Stimulated activated CD4-positive, alpha-beta T cell treated with anti-CD3 and anti-CD28 coated beads, Interleukin-4, amount 100 ng/mL, for 4 hours (primary cell): ENCODE measurements at places on chromosomes 2 and 18.

DNA sequence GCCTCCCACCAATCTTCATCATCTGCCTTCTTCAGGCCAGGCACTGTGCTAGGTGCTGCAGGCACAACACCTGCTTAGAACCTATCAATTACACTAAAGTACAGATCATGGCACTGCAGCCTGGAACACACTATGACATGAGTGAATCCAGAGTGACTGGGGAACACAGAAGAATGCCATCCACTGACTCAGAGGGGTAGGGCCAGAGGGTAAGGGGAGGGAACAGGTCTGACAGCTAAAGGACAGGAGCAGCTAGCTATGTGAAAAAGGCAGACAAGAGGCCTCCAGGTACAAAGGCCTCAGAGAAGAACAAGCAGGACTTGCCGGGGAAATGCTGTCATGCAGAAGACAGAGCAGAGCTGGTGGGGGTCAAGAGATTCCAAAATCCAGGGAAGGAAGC, 53.3 kb upstream of the ACAA2 start:
- no peak for DNase-seq

GRCh38 chr18:21452796-21453510, 147.6 kb downstream of the ESCO1 start:
- DNase-seq, result no peak

DNA sequence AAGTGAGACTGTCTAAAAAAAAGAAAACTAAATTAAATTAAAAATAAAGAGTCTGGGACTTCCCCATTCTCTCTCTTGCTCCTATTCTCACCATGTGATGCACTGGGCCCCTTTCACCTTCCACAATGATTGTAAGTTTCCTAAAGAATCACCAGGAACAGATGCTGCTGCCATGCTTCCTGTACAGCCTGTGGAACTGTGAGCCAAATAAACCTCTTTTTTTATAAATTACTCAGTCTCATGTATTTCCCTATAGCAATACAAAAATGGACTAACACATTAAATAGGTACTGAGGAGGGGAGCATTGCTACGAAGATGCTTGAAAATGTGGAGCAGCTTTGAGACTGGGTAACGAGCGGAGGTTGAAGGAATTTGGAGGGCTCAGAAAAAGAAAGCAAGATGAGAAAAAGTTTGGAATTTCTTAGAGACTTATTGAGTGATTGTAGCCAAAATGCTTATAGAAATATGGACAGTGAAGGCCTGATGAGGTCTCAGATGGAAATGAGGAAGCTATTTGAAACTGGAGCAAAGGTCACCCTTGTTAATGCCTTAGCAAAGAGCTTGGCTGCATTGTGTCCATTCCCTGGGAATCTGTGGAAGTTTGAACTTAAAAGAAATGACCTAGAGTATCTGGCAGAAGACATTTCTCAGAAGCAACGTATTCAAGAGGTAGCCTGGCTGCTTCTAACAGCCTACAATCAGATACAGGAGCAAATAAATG, 128.7 kb downstream of the EIPR1 start:
- DNase-seq, result no peak

GRCh38 chr2:216927163-216927562, 67.3 kb upstream of the TNP1 start:
- no peak for DNase-seq

DNA sequence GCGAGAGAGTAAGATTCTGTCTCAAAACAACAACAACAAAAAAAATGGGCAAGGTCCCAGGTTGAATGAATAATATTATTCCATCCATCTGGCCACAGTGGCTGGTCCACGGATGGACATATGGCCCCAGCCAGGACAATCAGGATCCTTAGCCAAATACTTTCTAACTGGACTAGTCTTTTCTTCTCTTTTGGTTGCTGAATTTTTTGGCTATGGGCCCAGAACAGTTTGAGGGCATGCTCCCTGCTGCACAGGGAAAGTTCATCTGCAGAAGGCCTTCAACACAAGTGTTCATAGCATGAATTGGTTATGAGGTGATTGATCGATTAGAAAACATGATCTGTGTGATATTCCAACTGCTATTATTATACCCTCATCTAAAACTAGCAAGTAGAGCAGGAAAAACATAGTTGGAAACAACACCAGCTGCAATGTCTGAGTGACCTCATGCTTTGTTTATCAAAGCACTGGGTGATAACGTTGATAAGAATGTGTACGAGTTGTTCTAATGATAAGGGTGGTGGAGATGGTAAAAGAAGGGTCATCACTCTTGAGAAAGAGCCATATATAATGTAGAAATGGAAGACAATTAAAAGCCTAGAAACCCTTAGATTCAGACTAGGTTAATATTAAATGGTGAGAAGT, 47.8 kb upstream of the RNF103 start:
- DNase-seq, result no peak

GRCh38 chr18:2448565-2449151, 122.6 kb downstream of the METTL4 start:
- DNase-seq, result no peak

DNA sequence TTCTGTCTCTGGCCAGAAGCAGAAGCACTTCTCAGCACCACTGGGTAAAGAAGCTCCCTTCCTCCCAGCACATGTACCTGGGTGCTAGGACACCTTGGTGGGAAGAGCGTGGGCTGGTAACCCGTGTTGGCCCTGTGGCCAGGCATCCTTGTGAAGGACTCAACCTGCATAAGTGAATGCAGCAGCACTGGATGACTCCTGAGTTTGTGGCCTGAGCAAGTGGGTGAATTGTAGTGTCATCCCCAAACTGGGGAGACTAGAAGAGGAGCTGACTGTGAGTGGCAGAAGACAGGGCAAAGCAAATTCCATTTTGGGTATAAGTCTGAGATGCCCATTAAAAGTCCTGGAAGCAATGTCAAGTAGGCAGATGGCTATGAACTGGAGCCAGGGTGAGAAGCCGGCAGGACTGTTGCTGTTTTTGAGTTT, 63.4 kb downstream of the STAT1 start:
- no peak for DNase-seq

DNA sequence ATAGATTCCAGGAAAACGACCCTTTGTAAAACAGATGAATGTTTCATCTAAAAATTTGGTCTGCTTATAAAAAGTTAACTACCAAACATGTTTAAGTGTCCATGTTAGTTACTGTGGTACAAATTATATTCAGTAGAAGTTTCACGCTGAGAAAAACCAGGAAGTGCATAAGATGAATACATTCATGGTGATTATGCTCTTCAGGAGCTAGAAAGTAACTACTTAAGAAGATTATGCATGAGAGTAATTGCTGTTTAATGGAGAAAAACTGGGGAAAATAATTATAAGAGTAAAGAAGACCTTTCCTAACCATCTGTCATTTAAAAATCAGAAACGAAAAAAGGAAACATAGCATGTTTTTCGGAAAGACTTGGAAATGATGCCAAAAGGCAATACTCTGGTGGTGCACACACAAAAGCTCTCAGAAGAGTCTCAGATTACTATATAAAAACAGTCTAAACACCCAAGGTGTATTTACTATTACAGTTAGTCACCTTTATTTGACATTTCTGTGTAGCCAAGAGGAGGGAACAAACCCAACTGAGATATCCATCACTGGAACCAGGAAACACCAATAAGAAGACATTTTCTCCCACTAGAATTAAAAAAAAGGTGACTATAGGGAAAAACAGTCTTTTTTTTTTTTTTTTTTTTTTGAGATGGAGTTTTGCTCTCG, 38.8 kb upstream of the METTL21A start:
- no peak for DNase-seq
